ENCODE measurements at places on chromosomes 11 and 22.

DNA sequence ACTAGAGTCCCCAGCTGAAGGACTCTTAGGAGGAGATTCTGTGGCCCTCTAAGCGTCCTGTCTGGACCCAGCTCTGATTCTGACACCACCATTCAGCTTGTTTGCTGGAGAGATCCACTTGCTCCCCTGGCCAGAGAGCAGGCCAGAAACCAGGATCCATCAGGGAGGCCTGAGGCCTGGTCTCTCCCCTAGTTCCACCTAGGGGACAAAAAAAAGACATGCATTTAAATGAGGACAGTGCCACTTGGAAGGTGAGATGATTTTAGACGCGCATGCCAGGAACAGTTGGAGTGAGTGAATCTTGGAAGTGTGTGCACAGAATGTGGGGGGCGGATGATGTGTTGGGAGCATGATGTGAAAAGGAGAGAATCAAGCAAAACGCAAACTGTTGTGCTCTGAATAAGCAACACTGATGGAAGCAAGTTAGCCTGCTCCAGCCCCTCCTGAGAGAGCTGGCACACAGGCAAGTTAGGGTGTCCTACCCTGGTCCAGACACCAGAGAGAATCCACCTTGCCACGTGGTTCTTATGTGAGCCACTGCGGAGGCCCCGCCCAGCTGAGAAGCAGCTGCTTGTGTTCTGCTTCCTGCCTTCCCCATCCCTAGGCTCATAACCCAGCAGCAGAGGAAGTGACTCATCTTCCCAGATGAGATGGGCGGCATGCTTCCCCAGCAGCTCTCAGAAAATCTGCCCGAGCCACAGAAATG, 8.0 kb upstream of the SLCO2B1 start:
- H3K4me3 ChIP-seq: no peak overlapping the region
- DNase-seq: peak; percentile 92
- H3K4me1 ChIP-seq: no peaks in the 10 kb centered on the region

DNA sequence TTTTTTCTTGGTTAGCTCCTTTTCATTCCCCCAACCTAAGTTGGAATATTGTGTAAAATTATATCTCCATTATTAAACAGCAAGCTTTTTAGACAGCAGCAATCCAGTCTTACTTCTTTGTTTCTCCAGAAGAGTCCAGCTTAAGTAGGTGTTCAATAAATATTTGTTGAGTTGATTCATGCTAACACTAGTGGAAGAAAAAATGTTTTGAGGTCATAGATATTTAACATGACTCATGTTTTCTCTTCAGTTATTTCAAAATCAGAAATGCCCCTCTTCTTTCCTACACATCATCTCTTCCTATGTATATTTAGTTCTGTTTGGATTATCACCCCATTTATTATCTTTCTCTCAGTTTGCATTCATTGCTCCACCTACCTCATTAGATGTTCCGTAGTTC, 20.3 kb downstream of the CCDC83 start:
- H3K27ac ChIP-seq: no peak overlapping the region
- no peaks in the 10 kb centered on the region for H3K4me1 ChIP-seq
- DNase-seq: no peak

GRCh38 chr11:70908223-70908622, 344.2 kb downstream of the SHANK2 start:
- no peaks in the 10 kb centered on the region for H3K27me3 ChIP-seq
- no peaks in the 10 kb centered on the region for H3K36me3 ChIP-seq
- H3K27ac ChIP-seq: no peak overlapping the region
- H3K4me3 ChIP-seq: no peak overlapping the region
- DNase-seq: no peak

DNA sequence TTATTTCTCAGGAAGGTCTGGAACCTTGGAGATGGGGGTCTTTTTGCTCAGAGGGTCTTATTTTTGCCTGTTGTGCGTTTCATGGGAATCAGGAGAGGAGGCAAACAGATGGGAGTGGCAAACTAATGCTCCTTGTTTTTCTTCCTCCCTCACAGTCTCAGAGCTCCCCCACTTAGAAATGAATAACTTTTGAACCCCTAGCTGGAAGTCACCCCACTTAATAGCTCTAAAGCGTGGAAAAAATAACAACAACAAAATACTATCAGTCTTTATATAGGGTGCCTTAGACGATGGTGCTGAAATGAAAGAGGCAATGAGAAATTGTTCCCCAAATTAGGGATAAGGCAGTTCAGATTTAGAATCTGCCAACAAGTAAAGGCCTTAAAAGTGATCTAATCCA, 76.8 kb upstream of the BDNF start:
- H3K4me1 ChIP-seq: no peaks in the 10 kb centered on the region
- no peak for DNase-seq
- H3K4me3 ChIP-seq: no peak overlapping the region
- H3K27ac ChIP-seq: no peak overlapping the region
- H3K27me3 ChIP-seq: no peaks in the 10 kb centered on the region
- H3K36me3 ChIP-seq: no peaks in the 10 kb centered on the region

- H3K27me3 ChIP-seq: no peaks in the 10 kb centered on the region
- H3K4me3 ChIP-seq: no peak overlapping the region
- no peaks in the 10 kb centered on the region for H3K4me1 ChIP-seq
- no peak overlapping the region for H3K27ac ChIP-seq
Measured at GRCh38 chr11:134529212-134530096, 117.4 kb upstream of the B3GAT1 start.

DNA sequence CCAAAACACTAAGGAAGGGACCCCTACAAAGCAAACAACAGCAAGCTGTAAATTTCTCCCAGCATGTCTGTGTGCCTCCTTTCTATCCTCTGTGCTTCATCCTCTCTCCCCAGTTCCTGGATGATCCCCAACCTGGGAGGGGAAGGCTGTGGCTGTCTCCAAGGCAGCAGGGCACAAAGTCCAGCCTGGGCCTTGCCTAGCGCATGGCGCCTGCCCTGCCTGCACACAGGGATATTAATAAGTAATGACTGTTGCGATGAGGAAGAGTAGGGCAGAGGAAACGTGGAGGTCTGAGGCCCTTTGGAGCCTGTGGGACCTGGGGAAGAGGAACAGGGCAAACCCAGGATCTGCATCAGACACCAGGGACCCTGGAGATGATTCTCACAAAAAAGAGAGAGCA, 2.0 kb downstream of the USH1C start:
- H3K4me1 ChIP-seq: peaks cover 4% of the 10 kb centered on the region
- no peaks in the 10 kb centered on the region for H3K36me3 ChIP-seq
- no peak overlapping the region for H3K4me3 ChIP-seq
- no peak for DNase-seq
- no peak overlapping the region for H3K27ac ChIP-seq

GRCh38 chr11:1778141-1778911, 14.6 kb upstream of the CTSD start:
- no peaks in the 10 kb centered on the region for H3K36me3 ChIP-seq
- no peak for DNase-seq
- no peak overlapping the region for H3K27ac ChIP-seq

DNA sequence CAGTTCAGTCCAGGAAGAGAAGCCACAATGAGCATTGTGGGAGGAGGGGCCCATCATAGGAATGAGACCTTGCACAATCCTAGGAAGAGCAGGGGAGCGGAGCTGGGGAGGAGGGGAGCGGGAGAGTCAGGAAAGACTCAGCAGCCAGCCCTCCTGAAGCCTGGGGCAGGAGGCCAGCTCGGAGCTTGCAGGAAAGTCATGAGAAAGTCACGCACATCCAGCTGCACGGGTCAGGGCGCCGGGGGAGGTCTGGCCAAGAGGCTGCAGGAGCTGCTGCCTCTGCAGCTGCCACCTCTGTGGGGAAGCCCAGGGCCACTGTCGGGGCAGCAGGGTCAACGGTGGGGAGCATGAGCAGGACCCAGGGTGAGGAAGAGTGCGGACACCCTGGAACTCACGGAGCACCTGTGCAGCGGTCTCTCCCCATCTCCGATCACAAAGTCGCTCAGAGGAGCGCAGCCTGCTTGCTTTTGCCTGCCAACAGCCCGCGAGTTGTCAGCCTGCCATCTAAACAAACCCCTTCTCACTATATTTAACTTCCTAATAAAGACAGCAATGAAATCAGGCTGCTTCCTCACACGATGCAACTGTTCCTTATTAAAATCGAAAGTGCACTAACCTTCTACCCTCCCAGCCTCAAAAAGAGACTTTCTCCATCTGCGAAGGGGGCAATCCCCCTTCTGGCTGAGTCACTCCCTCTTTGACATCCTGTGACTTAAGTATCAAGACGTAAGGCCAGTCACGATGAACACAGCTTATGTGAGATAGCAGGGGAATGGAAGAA, 52.9 kb upstream of the RTL6 start:
- H3K36me3 ChIP-seq: no peaks in the 10 kb centered on the region
- no peak for DNase-seq
- no peaks in the 10 kb centered on the region for H3K4me1 ChIP-seq
- H3K27ac ChIP-seq: no peak overlapping the region
- H3K27me3 ChIP-seq: no peaks in the 10 kb centered on the region
- H3K4me3 ChIP-seq: no peak overlapping the region

GRCh38 chr11:17782145-17782544, 47.6 kb downstream of the KCNC1 start:
- DNase-seq: no peak
- H3K4me3 ChIP-seq: no peak overlapping the region
- H3K27me3 ChIP-seq: no peaks in the 10 kb centered on the region
- H3K36me3 ChIP-seq: no peaks in the 10 kb centered on the region

- no peaks in the 10 kb centered on the region for H3K4me1 ChIP-seq
- no peak overlapping the region for H3K4me3 ChIP-seq
- H3K27me3 ChIP-seq: no peaks in the 10 kb centered on the region
- H3K27ac ChIP-seq: no peak overlapping the region
- DNase-seq: no peak
Measured at GRCh38 chr22:50633086-50633485, 5.1 kb upstream of the ARSA start.

GRCh38 chr11:9615031-9615451, 41.6 kb downstream of the WEE1 start:
- no peak overlapping the region for H3K4me3 ChIP-seq
- H3K36me3 ChIP-seq: no peaks in the 10 kb centered on the region
- no peak overlapping the region for H3K27ac ChIP-seq
- no peak for DNase-seq

- no peak overlapping the region for H3K27ac ChIP-seq
- no peaks in the 10 kb centered on the region for H3K36me3 ChIP-seq
- no peak for DNase-seq
- no peaks in the 10 kb centered on the region for H3K27me3 ChIP-seq
- H3K4me1 ChIP-seq: peaks cover 6% of the 10 kb centered on the region
Measured at GRCh38 chr11:8867035-8867434, 44.0 kb upstream of the AKIP1 start.

DNA sequence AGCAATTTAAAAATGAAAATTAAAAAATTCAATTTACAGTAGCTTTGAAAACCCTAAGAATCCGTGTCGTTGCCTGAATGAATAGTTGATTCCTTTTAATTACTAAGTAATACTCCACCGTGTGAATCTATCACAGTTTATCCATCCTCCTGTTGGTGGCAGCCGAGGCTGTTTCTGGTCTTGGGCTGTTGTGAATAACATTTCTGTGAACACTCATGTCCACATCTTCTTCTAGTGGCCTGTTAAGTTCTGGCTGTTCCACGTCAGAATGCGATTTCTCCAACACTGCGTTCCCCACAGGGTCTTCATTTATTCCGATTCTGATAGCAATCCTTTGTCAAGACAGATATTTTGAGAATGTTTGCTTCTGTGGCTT, 223.0 kb downstream of the TBC1D22A start:
- H3K27ac ChIP-seq: no peak overlapping the region
- H3K4me3 ChIP-seq: no peak overlapping the region
- no peak for DNase-seq
- H3K36me3 ChIP-seq: no peaks in the 10 kb centered on the region
- H3K4me1 ChIP-seq: no peaks in the 10 kb centered on the region

- H3K4me1 ChIP-seq: no peaks in the 10 kb centered on the region
- H3K36me3 ChIP-seq: no peaks in the 10 kb centered on the region
- H3K27ac ChIP-seq: no peak overlapping the region
- no peaks in the 10 kb centered on the region for H3K27me3 ChIP-seq
Measured at GRCh38 chr11:28011813-28012212, 96.1 kb downstream of the KIF18A start.

GRCh38 chr22:22157348-22157725, 87.2 kb upstream of the VPREB1 start:
- no peak overlapping the region for H3K27ac ChIP-seq
- peaks cover 5% of the 10 kb centered on the region for H3K27me3 ChIP-seq
- no peaks in the 10 kb centered on the region for H3K4me1 ChIP-seq
- DNase-seq: no peak

DNA sequence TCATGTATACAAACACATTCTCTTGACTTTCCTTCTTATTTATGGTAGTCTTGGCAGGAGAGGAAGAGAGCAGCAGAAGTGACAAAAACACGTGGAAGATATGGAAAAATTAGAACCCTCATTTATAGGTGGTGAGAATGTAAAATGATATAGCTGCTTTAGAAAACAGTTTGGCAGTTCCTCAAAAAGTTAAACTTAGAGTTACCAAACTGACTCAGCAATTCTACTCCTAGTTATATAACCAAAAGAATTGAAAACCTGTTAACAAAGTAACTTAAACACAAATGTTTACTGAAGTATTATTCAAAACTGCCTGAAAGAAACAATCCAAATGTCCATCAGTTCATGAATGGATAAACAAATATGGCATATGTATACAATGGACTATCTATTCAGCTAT, 16.8 kb downstream of the NUCB2 start:
- no peak for DNase-seq
- no peaks in the 10 kb centered on the region for H3K4me1 ChIP-seq
- no peaks in the 10 kb centered on the region for H3K27me3 ChIP-seq
- no peak overlapping the region for H3K4me3 ChIP-seq
- no peaks in the 10 kb centered on the region for H3K36me3 ChIP-seq
